ENCODE measurements at places on chromosomes 6 and 20.

- peak; percentile 70 for DNase-seq
Observed at GRCh38 chr6:28816909-28817807, 106.6 kb downstream of the TRIM27 start.

- peak; percentile 68 for DNase-seq
Observed at GRCh38 chr6:166007349-166008263, 160.0 kb downstream of the TBXT start.

- DNase-seq = peak; percentile 39
Observed at GRCh38 chr6:15036690-15037245, 209.1 kb upstream of the JARID2 start.

DNA sequence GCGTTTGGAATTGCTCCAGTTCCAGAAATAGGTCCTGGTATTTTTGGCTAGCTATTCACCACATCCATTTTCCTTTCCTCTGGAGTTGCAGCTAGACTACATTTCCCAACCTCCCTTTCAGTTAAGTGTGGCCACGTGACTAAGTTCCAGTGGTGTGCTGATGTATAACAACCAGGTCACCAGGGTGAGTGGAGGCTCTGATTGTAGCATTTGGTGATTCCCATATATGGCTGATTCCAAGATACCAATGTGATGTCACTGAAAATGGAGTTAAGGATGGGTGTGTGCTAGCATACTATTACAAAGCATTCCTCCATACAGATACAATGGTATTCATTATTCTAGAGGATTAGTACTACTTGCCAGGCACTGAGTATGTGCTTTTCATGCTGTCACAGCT is 49.7 kb upstream of the STK35 start:
- DNase-seq = no peak

DNA sequence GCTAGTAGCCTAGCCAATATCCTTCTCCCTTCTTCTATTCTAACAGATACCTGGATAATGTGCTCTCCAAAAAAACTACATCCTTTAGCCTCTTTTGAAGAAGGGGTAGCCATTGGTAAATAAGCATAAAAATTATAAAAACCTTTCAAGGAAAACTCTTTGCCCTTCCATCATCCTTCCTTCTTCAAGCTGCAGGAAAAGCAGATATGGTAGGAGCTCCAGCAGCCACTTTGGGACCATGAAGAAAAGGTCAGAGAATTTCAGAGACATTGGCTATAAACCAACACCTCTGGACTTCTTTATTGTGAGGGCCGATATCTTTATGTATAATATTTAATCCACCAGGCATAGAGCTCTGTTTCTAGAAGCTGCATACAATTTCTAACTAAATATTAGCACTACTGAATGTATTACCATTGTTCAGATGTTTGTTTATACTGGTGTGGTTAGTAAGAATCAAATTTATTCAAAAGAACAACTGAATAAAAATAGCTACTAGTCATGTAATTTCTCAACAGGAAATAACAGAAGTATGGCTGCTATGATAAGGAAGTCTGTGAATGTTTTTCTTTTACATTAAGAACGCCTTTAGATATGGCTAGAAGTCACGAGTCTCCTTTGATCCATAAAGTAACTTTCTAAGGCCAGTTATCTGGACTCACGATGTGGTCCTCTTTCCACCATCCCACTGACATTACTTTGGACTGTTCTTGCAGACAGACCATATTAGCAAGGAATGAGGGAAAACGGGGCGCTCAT is 32.2 kb downstream of the MYLK4 start:
- no peak for DNase-seq

DNA sequence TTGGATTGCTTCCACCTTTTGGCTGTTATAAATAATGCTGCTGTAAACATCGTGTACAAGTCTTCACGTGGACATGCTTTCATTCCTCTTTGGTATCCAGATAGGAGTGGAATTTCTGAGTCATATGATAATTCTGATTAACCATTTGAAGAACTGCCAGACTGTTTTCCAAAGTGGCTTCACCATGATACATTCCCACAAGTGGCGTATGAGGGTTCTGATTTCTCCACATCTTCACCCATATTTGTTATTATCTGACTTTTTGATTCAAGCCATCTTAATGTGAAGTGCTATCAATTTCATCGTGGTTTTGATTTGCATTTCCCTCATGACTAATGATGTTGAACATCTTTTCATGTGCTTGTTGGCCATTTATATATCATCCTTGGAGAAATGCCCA is 2.9 kb upstream of the SNRPB start:
- no peak for DNase-seq

GRCh38 chr6:150033207-150033771 is 8.0 kb upstream of the RAET1L start:
- DNase-seq = no peak

DNA sequence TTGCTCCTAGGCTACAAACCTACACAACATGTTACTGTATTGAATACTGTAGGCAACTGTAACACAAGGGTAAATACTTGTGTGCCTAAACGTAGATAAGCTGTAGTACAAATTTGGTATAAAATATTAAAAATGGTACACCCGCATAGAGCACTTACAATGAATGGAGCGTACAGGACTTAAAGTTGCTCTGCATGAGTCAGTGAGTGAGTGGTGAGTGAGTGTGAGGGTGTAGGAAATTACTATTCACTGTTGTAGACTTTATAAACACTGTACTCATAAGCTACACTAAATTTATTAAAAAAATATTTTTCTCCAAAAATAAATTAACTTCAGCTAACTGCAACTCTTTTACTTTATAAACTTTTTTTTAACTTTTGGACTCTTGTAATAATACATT is 391.6 kb downstream of the ADGRB3 start:
- DNase-seq = no peak

DNA sequence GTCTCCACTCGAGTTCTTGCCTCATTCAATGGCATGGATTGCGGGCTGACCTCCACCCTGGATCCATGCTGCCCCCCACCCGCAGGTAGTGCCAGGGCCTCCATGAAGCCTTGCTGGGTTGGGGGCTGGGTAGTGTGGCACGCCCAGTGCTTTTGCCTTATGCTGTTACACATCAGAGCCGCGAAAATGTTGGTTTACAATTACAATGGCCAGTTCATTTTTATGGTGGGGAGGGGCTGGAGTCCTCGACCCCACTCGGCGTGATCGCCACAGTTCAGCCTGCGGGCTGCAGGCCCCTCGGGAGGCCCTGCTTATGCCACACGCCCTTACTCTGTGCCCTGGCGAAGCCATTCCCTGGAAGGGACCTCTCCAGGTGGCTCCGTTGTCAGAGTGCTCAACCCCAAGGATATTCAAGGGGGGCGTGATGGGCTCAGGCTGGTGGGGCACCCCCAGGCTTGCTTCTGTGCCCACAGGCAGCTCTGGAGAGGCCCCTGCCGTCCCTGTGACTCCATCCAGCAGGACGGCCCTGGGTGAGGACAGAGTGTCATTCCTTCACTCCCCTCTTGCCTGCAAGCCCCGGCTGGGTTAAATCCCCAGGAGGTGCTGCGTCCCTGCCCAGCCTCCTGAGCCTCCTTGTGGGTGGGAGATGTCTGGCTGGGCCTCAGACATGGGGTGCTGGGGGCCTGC is 14.8 kb downstream of the ITPA start:
- no peak for DNase-seq

GRCh38 chr6:75098709-75099108 is 107.1 kb downstream of the COL12A1 start:
- no peak for DNase-seq

DNA sequence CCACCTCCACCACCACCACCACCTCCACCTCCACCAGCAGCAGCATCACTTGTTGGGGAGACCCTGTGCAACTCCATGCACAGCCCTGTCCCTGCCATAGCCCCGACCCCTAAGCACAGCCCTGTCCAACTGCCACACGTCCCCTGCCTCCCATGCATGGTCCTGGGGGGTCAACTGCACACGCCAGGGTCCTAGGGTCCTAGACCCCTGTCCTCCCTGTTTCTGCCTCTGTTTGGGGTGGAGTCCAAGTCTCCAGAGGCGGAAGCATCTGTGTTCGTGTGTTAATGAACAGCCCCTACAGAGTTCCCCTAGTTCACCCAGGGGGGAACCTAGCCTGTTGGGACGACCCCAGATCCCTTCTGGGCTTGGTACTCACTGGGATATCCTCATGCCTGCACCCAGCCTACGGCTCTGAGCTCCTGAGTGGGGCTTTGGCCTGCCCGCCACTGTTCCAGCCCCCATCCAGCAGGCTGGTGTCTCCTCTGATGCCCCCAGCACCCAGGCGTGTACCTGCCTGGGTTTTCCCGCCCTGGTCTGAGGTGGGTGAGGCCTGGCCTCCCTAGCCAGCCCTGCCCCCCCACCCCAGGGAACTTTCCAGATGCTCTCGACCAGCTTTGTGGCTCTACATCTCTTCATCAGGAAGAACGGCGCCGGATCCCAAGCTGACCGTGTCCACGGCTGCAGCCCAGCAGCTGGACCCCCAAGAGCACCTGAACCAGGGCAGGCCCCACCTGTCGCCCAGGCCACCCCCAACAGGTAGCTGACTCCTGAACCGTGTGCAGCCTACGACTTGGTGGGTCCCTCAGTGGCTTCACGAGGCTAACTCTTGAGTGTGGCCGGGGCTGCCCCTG is 2.5 kb upstream of the TNFRSF6B start:
- no peak for DNase-seq

GRCh38 chr6:169577236-169577635 is 124.6 kb downstream of the WDR27 start:
- DNase-seq = no peak

GRCh38 chr6:71203206-71203605 is 85.4 kb upstream of the OGFRL1 start:
- no peak for DNase-seq

GRCh38 chr6:113352029-113352801 is 504.9 kb upstream of the MARCKS start:
- DNase-seq = no peak

DNA sequence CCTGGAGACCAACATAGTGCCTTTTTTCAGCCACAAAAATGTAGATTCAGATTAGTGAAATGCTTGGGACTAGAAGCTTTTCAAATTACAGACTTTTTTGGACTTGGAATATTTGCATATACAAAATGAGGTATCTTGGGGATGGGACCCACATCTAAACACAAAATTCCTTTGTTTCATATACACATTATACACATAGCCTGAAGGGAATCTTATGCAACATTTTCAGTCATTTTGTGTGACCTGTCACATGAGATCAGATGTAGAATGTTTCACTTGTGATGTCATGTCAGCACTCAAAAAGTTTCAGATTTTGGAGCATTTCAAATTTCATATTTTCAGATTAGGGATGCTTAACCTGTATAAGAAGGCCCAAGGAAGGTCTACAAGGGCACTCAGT is 44.5 kb upstream of the ALDH8A1 start:
- no peak for DNase-seq

DNA sequence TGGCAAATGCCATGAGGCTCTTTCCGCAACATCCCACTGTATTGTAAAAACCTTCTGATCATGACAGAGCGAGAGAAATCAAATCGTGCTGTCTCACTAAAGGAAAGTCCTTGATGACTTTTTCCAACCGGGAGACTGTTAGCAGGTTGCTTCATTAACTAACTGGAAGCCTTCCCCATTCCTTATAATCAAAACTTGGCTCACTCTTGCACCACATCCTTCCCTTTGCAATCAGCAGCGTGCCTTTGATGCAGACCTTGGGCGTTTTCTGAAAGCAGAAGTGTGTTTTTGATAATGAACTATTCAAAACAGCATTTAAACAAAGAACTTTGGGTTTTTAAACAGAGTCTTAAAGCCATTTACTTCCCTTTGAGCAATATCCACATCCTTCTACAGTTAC is 96.2 kb upstream of the CNR1 start:
- DNase-seq = no peak

GRCh38 chr6:85490516-85491248 is 40.8 kb downstream of the NT5E start:
- DNase-seq = no peak

DNA sequence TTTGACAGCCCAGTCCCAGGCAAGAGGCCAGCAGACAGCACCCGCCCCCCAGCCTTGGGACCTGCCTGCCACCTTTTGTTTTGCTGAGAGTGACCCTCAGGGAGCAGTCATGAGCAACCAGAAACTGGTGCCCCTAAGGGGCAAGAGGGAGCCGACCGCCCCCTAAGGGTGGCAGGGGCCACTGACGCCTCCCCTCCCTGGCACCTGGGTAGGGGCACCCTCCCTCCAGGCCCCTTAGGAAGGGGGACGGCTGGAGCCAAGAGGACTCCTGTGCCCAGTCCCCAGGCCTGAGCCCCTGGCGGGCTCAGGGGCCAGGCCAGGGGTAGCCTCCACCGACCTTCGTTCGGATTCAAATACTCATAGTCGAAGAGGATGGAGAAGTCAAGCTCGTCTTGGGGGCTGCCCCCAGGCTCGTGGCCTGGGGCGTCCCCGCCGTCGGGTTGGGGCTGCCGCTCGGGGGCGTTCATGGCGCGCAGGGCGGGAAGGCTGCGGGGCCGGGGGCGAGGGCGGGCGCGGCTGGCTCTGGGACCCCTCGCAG is 417 bp downstream of the NFATC2 start:
- peak; percentile 23 for DNase-seq

- no peak for DNase-seq
Observed at GRCh38 chr20:57159193-57159851, 107.1 kb downstream of the BMP7 start.

DNA sequence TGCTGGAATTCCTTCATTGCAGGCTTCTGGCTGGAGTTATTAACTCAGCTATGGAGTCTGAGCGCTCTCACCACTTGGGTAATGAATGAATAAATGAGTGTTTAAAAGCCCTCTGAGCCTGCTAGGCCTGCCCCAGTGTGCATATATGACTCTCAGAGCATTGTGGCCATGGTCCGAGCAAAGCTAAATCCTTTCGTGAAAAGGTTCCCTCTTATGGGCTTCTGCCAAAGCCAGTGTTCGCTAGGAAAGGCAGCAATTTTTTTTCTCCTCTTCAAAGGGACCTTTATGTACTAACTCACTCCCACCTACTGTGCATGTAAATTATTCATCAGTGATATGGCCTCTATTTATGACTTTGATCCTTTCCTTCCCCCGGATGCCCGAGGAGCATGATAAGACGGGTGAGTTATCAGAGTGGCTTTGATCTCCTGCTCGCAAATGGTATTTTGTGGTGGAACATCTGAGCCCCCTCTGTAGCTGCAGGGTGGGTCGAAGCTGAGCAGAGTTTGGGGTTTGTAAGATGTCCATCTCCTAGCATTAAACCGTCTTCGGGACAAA is 88.6 kb downstream of the LINC00237 start:
- peak; percentile 44 for DNase-seq

GRCh38 chr6:111589366-111589765 is 16.3 kb downstream of the TRAF3IP2 start:
- DNase-seq = no peak

GRCh38 chr6:108432792-108433191 is 127.9 kb upstream of the FOXO3 start:
- no peak for DNase-seq

DNA sequence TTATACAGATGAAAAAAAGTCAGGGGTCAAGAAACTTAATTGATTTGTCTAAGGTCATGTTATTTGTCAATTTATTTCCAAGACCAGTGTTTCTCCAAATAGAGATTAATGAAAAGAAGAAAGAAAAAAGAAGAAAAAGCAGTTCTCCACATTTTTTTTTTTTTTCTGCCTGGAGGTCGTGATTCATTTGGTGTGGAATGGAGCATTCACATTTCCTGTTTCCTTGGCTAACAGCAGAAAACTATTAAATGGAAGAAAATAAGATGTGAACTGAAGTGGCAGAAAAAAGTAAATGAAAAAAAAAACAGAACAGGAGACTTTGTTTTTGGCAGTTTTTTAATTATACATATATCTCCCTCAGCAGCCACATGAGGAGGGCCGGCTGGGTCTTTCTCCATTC is 470.8 kb upstream of the ZNF337 start:
- DNase-seq = no peak

GRCh38 chr6:77561768-77562314 is 91.0 kb upstream of the MEI4 start:
- DNase-seq = no peak
